ENCODE measurements at places on chromosomes 7 and 10. TPM values are rescaled to one million over a fixed set of nuclear protein-coding genes. Genes with fewer than 3 reads are reported as not detected.
A peak's percentile ranks its signal among the peaks of the same experiment; 100 is the strongest.

GRCh38 chr10:71767420-71768035 lies 5.8 kb downstream of the VSIR start:
- peak overlapping the region; percentile 57 for H3K4me3 ChIP-seq
- H3K27me3 ChIP-seq: no peaks in the 10 kb centered on the region
- peak overlapping the region; percentile 91 for H3K27ac ChIP-seq
- H3K36me3 ChIP-seq: peaks cover 69% of the 10 kb centered on the region
- peaks cover 83% of the 10 kb centered on the region for H3K4me1 ChIP-seq

GRCh38 chr7:130758429-130759056 lies 24.5 kb upstream of the KLF14 start:
- no peaks in the 10 kb centered on the region for H3K36me3 ChIP-seq
- no peak for DNase-seq
- no peaks in the 10 kb centered on the region for H3K4me1 ChIP-seq
- H3K27me3 ChIP-seq: peaks cover 7% of the 10 kb centered on the region
- no peak overlapping the region for H3K4me3 ChIP-seq

DNA sequence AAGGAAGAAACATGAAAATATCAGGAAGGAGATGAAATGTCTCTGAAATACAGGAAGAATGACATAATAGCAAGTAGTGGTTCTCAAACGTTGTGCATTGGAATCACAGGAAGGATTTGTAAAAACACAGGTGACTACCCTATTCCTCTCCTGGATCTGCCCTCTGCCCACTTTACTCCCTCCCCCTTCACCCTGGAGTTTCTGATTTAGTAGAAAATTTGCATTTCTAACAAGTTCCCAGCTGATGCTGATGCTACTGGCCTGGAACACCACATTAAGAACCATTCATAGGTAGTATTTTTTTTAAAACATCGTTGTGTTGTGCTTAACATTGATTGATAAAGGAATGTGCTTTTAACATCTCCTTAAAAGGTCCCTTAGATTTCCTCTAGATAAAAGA lies 130.9 kb downstream of the PHF14 start:
- no peak overlapping the region for H3K27ac ChIP-seq
- H3K27me3 ChIP-seq: no peaks in the 10 kb centered on the region

DNA sequence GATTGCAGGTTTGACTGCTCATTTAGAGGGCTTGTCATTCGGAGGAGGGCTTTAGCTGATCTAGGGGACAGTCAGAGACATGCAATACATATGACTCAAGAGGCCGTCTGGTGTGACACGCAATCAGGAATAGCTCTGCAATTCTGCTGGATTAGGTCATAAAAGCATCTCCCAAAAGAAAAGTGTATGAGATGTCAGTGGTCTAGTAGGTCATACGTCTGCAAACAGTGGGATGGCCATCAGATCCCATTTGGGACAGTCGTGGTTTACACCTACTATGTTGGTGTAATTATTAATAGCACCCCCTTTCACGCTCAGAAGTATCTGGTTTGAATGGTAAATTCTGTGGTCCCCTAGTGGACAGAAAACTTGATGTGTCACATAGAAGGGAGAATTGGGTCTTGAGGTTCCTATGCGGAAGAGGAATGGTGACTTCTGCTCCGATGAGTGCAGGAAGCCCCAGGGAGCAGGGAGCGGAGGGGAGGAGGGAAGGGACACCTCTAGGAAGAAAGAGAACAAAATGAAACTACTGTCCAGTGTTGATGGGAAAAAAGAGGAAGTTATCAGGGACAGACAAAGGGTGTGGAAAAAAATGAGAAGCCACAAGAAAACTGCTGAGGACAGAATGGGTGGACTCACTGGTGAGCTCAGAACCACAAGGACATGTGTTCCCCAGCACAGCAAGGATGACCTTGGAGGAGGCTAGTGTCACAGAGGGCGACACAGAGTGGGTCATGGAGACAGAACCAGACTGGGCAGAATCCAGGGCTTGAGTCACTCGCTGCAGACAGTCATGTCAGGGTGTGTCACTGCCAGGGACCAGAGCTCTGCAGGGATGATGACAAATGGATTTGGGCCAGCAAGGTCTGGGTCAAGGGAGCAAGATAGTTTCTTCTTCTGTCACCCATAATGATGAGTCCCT lies 59.9 kb downstream of the MAP3K8 start:
- peaks cover 5% of the 10 kb centered on the region for H3K36me3 ChIP-seq
- no peak overlapping the region for H3K27ac ChIP-seq
- H3K4me1 ChIP-seq: peaks cover 69% of the 10 kb centered on the region
- no peak overlapping the region for H3K4me3 ChIP-seq

- no peaks in the 10 kb centered on the region for H3K27me3 ChIP-seq
- no peak for DNase-seq
- peaks cover 55% of the 10 kb centered on the region for H3K4me1 ChIP-seq
- no peak overlapping the region for H3K27ac ChIP-seq
Observed at GRCh38 chr7:43703573-43703972, 25.8 kb downstream of the COA1 start.

SOSTDC1 gene
- not detected for total RNA-seq

CAV2 gene
- not detected for total RNA-seq

VAX1 gene
- not detected for total RNA-seq

EPHA1 gene
- total RNA-seq: 1.2 TPM

GRCh38 chr7:31076051-31076450 lies 23.9 kb downstream of the ADCYAP1R1 start:
- peaks cover 2% of the 10 kb centered on the region for H3K27me3 ChIP-seq
- no peaks in the 10 kb centered on the region for H3K36me3 ChIP-seq
- H3K4me1 ChIP-seq: no peaks in the 10 kb centered on the region
- DNase-seq: no peak
- no peak overlapping the region for H3K4me3 ChIP-seq
- no peak overlapping the region for H3K27ac ChIP-seq

LLCFC1 gene
- total RNA-seq: not detected

DNA sequence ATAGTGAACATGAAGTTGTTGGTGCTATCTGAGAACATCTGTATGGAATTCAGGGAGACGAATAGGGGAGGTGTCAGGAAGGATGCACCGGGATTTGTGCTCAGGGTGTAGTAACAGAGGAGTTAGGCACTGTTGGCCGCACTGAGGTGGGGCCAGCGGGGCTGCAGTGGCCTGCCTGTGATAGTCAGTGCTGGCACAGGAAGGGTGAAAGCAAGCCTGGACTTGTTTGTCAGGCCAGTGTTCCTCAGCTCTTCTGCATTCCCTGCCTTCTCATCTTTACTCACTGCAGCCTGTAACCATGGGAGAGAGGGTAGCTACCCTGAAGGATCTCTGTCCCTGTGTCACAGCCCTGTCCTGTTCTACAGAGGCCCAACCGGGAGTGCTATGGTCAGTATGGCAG lies 81.3 kb downstream of the SH2D4B start:
- H3K4me1 ChIP-seq: no peaks in the 10 kb centered on the region
- no peak overlapping the region for H3K4me3 ChIP-seq
- no peak for DNase-seq
- H3K27ac ChIP-seq: no peak overlapping the region
- H3K27me3 ChIP-seq: no peaks in the 10 kb centered on the region

- peaks cover 1% of the 10 kb centered on the region for H3K4me1 ChIP-seq
- H3K36me3 ChIP-seq: no peaks in the 10 kb centered on the region
- H3K27ac ChIP-seq: no peak overlapping the region
- no peak overlapping the region for H3K4me3 ChIP-seq
- no peak for DNase-seq
- no peaks in the 10 kb centered on the region for H3K27me3 ChIP-seq
Observed at GRCh38 chr7:17206349-17206905, 92.0 kb upstream of the AHR start.

- no peak for DNase-seq
- H3K4me3 ChIP-seq: no peak overlapping the region
- H3K27me3 ChIP-seq: peaks cover 6% of the 10 kb centered on the region
- H3K27ac ChIP-seq: no peak overlapping the region
Observed at GRCh38 chr10:44301781-44302355, 83.0 kb downstream of the CXCL12 start.

DNA sequence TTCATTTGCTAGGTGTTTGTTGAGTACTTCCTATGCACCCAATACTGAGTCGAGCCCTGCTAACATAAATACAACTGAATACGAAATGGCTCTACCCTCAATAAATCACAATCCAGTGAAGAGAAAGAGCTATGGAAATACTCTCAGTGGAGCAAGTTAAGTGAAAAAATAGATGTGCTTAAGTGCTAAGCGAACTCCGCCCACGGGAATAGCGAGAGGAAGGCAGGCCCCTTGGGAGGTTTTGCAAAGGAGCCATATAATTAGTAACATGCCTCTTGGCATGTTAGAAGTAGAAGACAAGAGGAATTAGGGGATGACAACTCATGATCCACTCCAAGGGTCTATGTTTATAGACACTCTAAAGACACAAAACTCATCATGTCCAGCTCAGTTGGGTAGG lies 42.8 kb upstream of the TSPAN33 start:
- no peak for DNase-seq
- no peak overlapping the region for H3K27ac ChIP-seq
- no peaks in the 10 kb centered on the region for H3K4me1 ChIP-seq
- H3K4me3 ChIP-seq: no peak overlapping the region

BICC1 gene
- 0.08 TPM for total RNA-seq
